ENCODE measurements at places on chromosomes 16 and 17.
A peak's percentile ranks its signal among the peaks of the same experiment; 100 is the strongest.

- no peak for DNase-seq
These were observed 559 bp downstream of the MVD start for GRCh38 chr16:88662222-88662842.

GRCh38 chr17:55303701-55304145 is 39.0 kb downstream of the HLF start:
- DNase-seq = peak; percentile 32

DNA sequence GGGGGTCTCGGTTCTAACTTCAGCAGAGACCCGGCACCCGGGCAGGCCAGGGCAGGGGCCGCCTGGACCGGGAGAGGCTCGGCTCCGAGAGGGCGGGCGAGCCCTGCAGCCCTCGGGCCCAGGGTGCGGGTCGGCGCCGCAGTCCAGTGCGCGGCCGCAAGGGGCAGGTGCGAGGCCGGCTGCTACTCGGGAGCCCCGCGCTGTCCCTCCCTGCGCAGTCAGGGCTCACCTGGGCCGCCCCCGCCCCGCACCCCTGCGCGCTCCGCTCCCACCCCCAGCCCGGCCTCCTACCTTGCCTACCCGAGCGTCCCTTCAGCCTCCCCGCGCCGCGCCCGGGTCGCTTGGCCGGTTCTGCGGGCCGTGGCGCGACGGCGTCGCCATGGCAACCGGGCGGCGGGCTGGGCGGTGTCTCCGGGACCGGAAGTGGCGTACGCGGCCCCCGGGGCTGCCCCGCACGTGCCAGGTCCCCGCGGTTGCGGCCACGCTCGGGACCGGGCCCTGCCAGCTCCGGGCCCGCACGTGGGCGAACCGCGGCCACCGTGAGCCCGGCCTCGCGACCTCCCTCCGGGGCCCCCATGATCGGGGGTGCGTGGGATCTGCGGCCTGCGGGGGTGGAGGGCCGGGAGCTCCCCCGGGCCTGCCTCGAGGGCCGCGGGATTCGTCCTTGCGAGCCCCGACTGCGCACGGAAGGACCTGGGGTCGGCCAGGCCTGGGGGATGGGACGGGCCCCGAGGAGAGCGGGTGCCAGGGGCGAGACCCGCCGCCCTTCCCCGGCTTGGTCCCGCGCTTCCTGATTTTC is at the start of gene CYB561:
CYB561 (minus strand) TSS at position 353 of the 799 bp plus-strand sequence. CDS start 8,759 bp downstream, outside the sequence.
- DNase-seq = no peak

DNA sequence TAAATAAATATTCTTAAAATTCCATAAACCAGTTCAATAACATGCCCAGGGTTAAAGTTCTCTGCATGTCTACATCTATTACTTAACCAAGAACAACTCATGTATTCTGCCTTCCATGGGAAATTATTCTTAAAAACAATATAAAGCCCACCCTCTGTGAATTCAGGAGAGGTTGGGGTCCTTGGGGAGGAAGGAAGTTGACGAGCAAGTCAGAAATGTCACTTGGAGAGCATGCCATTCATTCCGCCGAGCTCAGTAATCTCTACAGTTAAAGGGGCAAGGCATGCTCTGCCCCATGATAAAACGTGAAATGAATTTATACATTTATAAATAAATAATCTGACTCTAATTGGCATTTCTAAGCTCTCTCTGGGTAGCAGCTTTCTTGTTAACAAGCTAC is 405.1 kb downstream of the TOX3 start:
- no peak for DNase-seq

- DNase-seq = peak; percentile 38
These were observed 43.6 kb downstream of the SMG6 start for GRCh38 chr17:2259769-2260536.

DNA sequence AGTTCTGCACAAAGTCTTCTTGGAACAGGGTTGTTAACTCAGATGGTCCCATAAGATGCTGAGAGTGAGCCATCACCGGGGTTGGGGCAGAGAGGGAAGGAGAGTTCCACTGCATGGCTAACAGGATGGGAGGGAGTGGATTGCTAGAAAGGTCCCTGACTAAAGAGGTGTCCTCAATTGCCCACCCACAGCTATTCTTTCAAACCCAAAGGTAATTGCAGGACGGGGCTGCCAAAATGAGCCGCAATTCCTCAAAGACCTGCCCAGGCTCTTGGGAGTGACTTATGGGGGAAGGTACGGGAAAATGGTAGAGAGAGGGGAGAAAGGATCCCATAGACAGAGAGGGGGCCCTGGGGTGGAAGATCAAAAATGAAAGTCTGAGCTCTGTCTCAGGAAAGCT is 60.4 kb downstream of the DYNLRB2 start:
- no peak for DNase-seq

DNA sequence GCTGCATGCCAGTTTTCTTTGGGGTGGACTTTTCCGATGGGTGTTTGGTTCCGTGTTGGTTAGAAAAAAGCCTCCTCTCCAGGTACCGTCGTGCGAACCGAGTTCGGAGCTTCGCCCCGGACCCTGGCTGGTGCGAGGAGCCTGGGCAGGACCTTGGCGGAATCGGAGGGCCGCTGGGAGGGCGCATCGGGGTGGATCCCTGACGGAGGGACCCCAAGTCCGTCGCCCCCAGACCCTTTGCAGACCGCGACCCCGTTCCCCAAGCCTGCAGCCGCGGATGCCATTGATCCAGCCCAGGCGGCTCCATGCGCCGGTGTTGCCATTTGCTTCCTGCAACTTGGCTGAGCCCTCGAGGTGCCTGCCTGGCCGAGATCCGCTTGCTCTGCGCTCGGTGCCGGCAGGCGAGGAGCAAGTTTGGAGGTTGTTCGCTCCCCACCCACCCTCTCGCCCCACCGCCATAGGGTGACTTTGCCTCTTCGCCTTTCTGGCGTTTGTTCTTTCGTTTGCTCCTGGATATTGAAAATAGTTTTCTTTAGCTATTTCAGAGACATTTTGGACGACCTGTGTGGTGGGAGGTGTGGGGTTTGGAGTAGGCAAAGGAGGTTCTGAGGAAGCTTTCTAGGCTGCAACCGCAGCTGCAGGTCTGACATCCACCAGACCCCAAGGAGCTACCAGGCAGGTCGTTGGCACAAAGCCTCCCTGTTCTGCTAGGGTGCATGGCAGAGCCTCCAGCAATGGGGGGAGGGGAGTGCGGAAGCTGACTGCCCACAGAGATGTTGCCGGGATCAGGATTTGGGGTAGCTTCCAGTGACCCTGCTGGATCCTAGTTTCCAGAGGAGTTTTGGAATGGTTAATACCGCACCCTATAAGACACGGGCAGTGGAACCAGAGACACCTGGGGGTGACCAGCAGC is 58.2 kb downstream of the RAP1GAP2 start:
- peak; percentile 22 for DNase-seq

DNA sequence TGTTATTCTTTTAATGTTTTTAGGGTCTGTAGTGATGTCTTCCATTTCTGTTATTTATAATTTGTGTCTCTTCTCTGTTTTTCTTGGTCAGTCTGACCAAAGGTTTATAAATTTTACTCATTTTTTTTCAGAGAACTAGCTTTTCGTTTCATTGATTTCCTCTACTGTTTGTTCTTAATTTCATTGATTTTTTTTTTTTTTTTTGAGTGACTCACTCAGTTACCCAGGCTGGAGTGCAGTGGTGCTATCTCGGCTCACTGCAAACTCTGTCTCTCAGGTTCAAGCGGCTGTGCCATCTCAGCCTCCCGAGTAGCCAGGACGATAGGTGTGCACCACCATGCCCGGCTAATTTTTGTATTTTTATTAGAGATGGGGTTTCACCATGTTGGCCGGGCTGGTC is 12.6 kb upstream of the UBTF start:
- DNase-seq = no peak

GRCh38 chr16:15037745-15038144 is 18.1 kb downstream of the NTAN1 start:
- DNase-seq = no peak

GRCh38 chr17:60102632-60103096 is 23.9 kb upstream of the HEATR6 start:
- DNase-seq = peak; percentile 79

DNA sequence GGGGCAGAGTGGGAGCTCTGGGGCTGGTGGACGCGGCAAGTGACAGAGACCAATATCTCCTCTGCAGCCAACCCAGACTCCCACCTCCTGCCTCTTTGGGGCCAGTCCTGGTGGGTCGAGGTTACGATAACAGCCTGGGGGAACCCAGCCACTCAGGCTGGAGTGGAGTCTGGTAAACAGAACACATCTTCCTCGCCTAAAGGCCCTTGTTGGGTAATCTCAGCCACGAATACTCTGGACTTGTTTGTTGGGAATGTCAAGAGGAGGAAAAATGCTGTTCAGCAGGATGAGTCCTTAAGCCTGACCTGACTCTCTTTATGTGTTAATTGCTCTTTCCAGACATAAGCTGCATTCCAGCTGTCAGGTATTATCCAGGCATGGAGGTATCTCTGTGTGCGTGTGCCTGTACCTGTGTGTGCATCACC is 8.0 kb upstream of the SPNS2 start:
- DNase-seq = no peak

DNA sequence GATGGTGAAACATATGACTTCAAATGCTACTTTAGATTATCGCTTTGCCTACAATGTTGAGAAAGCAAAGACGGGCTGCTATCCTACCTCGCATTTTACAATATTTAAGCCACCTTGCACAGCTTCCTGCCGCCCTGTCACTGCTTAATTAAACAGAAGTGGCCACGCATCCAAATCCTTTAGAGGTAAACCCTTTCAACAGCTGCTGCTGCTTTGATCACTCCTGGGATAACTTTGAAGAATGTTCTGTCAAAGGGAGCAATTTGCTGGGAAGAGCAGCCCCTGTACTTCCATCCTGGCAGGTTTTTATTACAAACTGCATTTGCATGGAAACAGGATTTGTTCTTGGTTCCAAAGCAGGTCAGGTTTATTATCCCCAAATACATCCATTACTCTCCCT is 24.2 kb upstream of the SSTR2 start:
- no peak for DNase-seq

GRCh38 chr17:72388765-72389473 is 268.1 kb downstream of the SOX9 start:
- no peak for DNase-seq

- DNase-seq = peak; percentile 57
These were observed 9.0 kb upstream of the PHAF1 start for GRCh38 chr16:67100569-67101310.

DNA sequence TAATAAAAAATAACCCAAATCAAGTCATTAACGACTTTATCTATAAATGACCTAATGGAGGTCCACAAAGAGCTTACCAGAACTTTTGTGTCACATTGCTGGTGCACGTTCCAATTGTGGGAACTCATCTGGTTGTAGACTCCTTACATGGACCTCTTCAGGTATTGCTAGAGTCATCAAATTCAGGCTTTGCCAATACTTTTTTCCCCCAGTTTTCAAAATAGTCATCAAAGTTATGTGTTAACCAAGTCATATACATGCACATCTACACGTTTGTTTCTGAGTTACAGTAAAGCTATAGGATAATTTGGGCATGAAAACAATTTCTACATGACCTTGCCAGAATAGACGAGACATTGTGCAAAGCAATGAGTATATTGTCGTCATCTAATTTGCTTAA is 76.2 kb upstream of the ADAMTS18 start:
- no peak for DNase-seq

Measured in cardiac fibroblast (primary cell).